H9 (cell line): ENCODE measurements at places on chromosomes 2 and 18.

- H3K36me3 ChIP-seq: peaks cover 3% of the 10 kb centered on the region; the same call in 2 of the 3 replicates
- H3K4me1 ChIP-seq: no peaks in the 10 kb centered on the region
- no peak overlapping the region for H3K27ac ChIP-seq
- H3K27me3 ChIP-seq: no peaks in the 10 kb centered on the region
Observed at GRCh38 chr18:62060820-62061219, 126.0 kb downstream of the PIGN start.

GRCh38 chr2:85951351-85952067 is 62.7 kb upstream of the ST3GAL5 start:
- H3K4me1 ChIP-seq: no peaks in the 10 kb centered on the region
- H3K36me3 ChIP-seq: peaks cover 3% of the 10 kb centered on the region; the same call in 2 of the 3 replicates
- H3K4me3 ChIP-seq: no peak overlapping the region
- no peak overlapping the region for H3K27ac ChIP-seq
- no peaks in the 10 kb centered on the region; the same call in 1 of the 2 replicates for H3K27me3 ChIP-seq

- no peaks in the 10 kb centered on the region for H3K27me3 ChIP-seq
- H3K36me3 ChIP-seq: no peaks in the 10 kb centered on the region
- H3K4me1 ChIP-seq: no peaks in the 10 kb centered on the region
- no peak for DNase-seq
- H3K27ac ChIP-seq: no peak overlapping the region
- H3K4me3 ChIP-seq: no peak overlapping the region
Observed at GRCh38 chr18:2410688-2411087, 160.6 kb downstream of the METTL4 start.

DNA sequence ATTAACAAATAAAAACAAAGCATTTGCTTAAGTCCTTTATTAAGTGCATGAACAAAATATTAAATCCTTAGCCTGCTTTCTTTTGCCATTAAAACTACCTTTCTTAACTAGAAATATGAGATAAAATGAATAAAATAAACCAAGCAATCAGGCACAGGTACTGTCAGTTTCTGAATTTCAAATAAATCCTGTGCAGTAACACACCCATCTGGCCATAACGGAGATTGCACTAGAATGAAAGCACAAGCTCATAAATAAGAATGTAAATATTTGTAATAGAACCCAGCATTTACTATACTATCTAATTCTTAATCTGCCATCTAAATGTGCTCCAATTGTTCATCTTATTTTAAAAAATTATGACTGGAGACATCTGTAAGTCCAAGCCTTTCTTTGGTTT is 31.9 kb downstream of the PRKRA start:
- H3K36me3 ChIP-seq: no peaks in the 10 kb centered on the region
- H3K4me3 ChIP-seq: no peak overlapping the region
- H3K27me3 ChIP-seq: no peaks in the 10 kb centered on the region
- H3K27ac ChIP-seq: no peak overlapping the region

- DNase-seq: no peak
- H3K27ac ChIP-seq: no peak overlapping the region
- H3K36me3 ChIP-seq: no peaks in the 10 kb centered on the region
- H3K4me1 ChIP-seq: no peaks in the 10 kb centered on the region
- no peaks in the 10 kb centered on the region for H3K27me3 ChIP-seq
- H3K4me3 ChIP-seq: no peak overlapping the region
Observed at GRCh38 chr2:14140009-14140550, 492.4 kb upstream of the LRATD1 start.
